ENCODE measurements at places on chromosomes 12 and 14.

DNA sequence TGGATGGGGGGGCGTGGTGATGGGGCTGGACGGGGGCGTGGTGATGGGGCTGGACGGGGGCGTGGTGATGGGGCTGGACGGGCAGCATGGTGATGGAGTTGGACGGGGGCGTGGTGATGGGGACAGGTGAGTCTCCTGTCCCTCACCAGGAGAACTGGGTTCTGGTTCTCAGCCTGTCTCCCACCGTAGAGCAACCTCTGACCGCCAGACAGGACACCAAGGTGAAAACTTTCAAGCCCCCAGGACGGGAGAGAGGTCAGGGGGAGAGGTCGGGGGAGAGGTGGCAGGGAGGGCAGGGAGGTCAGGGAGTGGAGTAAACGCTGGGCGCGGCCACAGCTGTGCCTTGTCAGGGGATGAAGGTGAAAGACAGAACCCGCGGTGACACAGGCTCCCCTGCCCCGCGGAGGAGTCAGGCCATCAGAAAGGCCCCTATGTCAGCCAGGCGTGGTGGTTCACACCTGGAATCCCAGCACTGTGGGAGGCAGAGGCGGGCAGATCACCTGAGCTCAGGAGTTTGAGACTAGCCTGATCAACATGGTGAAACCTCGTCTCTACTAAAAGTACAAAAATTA, 84.6 kb downstream of the GALNT9 start:
- no peak for DNase-seq

- DNase-seq = no peak
Measured at GRCh38 chr14:94361682-94362081, 26.7 kb downstream of the SERPINA1 start.

DNA sequence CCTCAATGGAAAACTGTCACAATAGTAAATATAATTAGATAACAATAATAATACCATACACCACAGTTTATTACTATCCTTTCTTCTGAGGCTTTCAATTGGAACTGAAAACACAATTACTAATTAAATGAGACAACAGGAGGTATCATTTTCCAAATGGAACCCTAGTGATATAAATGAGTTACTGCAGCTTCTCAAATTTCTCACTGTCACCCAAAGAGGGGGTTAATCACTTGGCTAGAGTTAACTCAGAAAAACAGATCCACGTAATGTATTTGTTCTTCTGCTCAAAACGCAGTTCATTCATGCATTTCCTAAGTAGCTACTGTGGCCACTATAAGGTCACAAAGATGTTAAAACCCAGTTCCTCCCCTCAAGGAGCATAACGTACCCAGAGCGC, 120.9 kb upstream of the FOXN3 start:
- DNase-seq = no peak

GRCh38 chr14:68787092-68787992, 5.5 kb downstream of the ZFP36L1 start:
- DNase-seq = no peak

- DNase-seq = no peak
Measured at GRCh38 chr12:66217342-66217917, 28.4 kb downstream of the IRAK3 start.

GRCh38 chr12:119378903-119379302, 44.4 kb downstream of the CCDC60 start:
- no peak for DNase-seq

DNA sequence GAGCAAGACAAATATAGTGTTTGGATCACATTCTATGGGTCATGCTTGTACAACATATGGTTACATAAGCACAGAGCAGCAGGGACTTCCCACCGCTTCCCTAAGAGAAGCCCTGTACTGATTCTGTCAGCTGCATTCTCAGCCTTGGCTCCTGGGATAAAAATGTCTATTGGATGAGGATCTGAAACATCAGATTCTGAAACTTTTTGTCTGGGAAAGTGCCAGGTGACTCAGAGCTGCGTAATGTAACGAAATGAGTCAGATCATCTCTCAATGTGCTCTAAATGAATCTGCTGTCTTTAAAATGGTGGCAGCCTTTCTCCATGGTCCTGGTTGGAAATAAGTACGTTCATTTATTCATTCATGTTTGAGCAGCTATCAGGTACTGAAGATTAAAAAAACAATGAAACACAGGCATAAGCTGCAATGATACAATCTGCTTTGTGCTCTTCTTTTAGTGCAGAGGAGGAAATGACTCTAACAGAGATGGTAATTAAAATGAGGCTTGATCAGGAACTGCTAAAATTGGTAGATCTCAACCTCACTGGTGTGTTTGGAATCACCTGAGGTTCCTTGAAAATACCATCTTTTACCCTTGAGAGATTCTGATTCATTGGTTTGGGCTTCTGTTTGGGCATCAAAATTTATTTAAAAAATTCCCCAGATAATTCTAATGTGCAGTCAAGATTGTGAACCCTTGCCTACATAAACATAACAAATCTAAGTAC, 99.1 kb upstream of the NAP1L1 start:
- DNase-seq = peak; percentile 98

- no peak for DNase-seq
Measured at GRCh38 chr14:22772725-22773124, 6.2 kb downstream of the OXA1L start.
